Esophagus muscularis mucosa (tissue), 4 donors: ENCODE measurements at places on chromosomes 16 and 17. TPM values are rescaled to one million over a fixed set of nuclear protein-coding genes. Genes with fewer than 3 reads are reported as not detected.

- H3K4me3 ChIP-seq, result no peak overlapping the region
- no peak overlapping the region for H3K27ac ChIP-seq
- no peak for DNase-seq
- H3K4me1 ChIP-seq, result no peaks in the 10 kb centered on the region
These were observed 16.8 kb upstream of the PMP22 start for GRCh38 chr17:15281909-15282308.

DNAH17 gene
- not detected for total RNA-seq

DNA sequence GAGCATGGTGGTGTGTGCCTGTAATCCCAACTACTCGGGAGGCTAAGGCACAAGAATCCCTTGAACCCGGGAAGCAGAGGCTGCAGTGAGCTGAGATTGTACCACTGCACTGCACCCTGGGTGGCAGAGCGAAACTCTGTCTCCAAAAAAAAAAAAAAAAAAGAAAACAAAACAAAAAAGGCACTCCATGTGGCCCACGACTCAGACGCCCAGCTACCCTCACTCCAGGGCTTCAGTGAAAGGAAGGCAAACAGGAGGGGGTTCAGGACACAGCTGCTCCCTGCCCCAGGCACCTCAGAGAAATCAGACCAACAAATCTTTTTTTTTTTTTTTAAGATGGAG, 91.7 kb downstream of the LITAF start:
- H3K4me3 ChIP-seq, result no peak overlapping the region
- H3K27ac ChIP-seq, result no peak overlapping the region
- H3K36me3 ChIP-seq, result no peaks in the 10 kb centered on the region
- peaks cover 27% of the 10 kb centered on the region for H3K4me1 ChIP-seq

GRCh38 chr17:60947100-60947499, 269.4 kb downstream of the BCAS3 start:
- H3K4me1 ChIP-seq, result no peaks in the 10 kb centered on the region
- DNase-seq, result no peak
- H3K36me3 ChIP-seq, result no peaks in the 10 kb centered on the region
- H3K27ac ChIP-seq, result no peak overlapping the region
- H3K27me3 ChIP-seq, result no peaks in the 10 kb centered on the region

DNA sequence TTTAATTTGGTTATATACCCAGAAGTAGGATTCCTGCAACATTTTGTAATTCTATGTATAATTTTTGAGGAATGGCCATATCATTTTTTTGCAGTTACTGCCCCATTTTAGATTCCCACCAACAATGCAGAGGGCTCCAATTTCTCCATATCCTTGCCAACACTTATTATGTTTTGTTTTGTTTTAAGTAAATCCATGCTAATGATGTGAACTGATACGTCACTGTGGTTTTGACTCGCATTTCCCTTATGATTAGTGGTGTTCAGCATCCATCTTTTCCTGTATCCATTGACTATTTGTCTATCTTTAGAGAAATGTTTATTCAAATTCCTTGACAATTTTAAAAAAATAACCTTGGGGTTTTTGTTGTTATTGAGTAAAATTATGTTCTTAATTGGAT, 826.4 kb downstream of the CDH11 start:
- H3K27ac ChIP-seq, result no peak overlapping the region
- H3K27me3 ChIP-seq, result no peaks in the 10 kb centered on the region
- no peak overlapping the region for H3K4me3 ChIP-seq
- H3K4me1 ChIP-seq, result no peaks in the 10 kb centered on the region
- DNase-seq, result no peak

DNA sequence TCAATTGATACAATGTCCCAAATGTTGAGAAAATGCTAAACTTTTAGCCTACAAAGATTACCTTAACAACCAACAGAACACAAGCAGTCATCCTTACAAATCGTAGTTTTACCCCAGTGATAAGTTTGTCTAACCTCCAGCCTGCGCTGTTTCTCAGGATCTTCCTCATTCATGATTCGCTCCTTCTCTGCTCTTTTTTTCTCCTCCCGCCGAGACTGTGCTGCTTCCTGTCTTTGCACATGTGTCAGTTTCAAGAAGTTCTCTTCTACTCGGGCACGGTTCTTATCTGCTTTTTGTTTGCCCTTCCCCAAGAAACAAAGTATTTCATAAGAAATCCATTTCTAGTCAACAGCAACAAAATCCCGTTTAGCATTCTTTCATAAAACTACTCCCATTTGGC, 10.2 kb upstream of the STRADA start:
- H3K27ac ChIP-seq, result no peak overlapping the region
- DNase-seq, result no peak
- peaks cover 97% of the 10 kb centered on the region for H3K36me3 ChIP-seq
- H3K4me1 ChIP-seq, result no peaks in the 10 kb centered on the region
- no peak overlapping the region for H3K4me3 ChIP-seq
- no peaks in the 10 kb centered on the region for H3K27me3 ChIP-seq

- peaks cover 53% of the 10 kb centered on the region for H3K4me1 ChIP-seq
- DNase-seq, result no peak
- no peaks in the 10 kb centered on the region for H3K27me3 ChIP-seq
These were observed 159.8 kb downstream of the COPRS start for GRCh38 chr17:31699281-31699680.

DNA sequence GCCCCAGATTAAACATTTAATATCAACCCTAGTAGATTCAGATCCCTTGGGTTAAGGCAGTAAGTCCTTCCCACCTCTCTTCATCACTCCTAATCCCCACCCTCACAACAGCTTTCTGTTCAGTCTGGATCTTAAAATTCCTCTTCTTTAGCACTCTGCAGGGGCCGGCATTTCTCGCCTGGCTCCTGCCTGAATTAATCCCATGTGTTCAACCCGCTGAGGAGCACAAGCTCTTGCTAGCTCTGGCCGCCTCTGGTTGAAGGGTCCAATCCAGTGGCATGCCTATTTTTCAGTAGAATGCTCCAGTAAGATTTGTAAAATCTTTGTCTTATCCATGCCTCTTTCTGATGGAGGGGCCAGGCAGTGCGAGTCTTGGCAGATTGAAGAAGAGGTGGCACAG, 59.2 kb downstream of the CYB5B start:
- no peaks in the 10 kb centered on the region for H3K27me3 ChIP-seq
- H3K4me3 ChIP-seq, result no peak overlapping the region
- peaks cover 25% of the 10 kb centered on the region for H3K4me1 ChIP-seq
